Activated naive CD8-positive, alpha-beta T cell treated with anti-CD3 and anti-CD28 coated beads, Interleukin-2, amount 10 ng/mL, durations not matched to agents 7 days and 5 days (primary cell): ENCODE measurements at places on chromosomes 5 and 9. TPM values are rescaled to one million over a fixed set of nuclear protein-coding genes. Genes with fewer than 3 reads are reported as not detected.

PCDHA9 gene
- total RNA-seq, result not detected

SPARC gene
- 0.39 TPM for total RNA-seq

NDFIP1 gene
- total RNA-seq, result 59.2 TPM

FGF18 gene
- not detected for total RNA-seq

MARCOL gene
- total RNA-seq, result not detected

SLC6A19 gene
- total RNA-seq, result not detected

PSAT1 gene
- total RNA-seq, result 71.9 TPM

GPR21 gene
- total RNA-seq, result 1.2 TPM

DNM1 gene
- 1.2 TPM for total RNA-seq

SPINK7 gene
- total RNA-seq, result not detected

DYNC2I2 gene
- total RNA-seq, result 37.7 TPM

CDKN2AIPNL gene
- total RNA-seq, result 22.3 TPM

ECPAS gene
- 71.1 TPM for total RNA-seq

TERT gene
- 0.36 TPM for total RNA-seq

THBS4 gene
- total RNA-seq, result 0.57 TPM

LRRC26 gene
- total RNA-seq, result not detected

IL9 gene
- not detected for total RNA-seq

SPATA31D4 gene
- total RNA-seq, result not detected

MRNIP gene
- total RNA-seq, result 46.1 TPM

GFRA3 gene
- total RNA-seq, result not detected

EGFLAM gene
- total RNA-seq, result not detected

SUSD3 gene
- 68.0 TPM for total RNA-seq

PCDHB3 gene
- total RNA-seq, result not detected

CTXN3 gene
- not detected for total RNA-seq

MZB1 gene
- total RNA-seq, result 21.8 TPM

CTNND2 gene
- total RNA-seq, result not detected

GPR150 gene
- 1.2 TPM for total RNA-seq
